Fibroblast of gingiva (primary cell): ENCODE measurements at places on chromosomes 3 and 15.
A peak's percentile ranks its signal among the peaks of the same experiment; 100 is the strongest.

- DNase-seq, result no peak
Observed at GRCh38 chr15:58522865-58523264, 91.1 kb downstream of the LIPC start.

DNA sequence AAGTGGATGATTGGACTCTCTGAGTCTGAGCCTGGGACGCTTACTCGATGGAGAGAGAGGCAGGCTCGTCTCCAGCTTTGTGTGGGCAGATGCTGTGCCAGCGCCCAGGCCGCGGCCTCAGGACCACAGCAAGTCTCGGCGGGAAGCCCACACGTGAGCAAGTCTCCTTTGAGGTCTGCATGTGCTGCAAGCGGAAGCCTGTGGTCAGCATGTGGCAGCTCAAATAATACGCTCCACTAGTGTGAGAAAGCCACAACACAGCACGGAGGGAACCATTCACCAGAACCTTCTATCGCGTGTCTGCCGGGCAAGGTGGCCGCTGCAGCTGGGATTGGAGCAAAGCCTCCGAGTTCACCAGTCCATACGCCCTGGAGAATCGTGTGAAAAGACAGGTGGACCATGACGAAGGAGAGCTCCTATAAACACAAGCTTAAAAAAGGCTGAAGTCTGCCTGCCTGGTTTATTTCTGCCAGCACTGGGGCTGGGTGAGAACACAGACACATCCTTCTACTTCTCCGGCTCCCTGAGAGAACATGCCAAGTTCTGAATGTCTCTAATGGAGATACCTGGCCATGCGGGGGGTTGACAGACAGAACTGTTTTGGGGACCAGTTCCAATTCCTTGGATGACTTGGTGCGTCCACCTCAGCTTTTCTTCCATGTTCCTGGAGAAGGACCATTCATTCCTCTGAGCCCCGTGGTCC lies 82.0 kb upstream of the LRIG1 start:
- peak; percentile 66 for DNase-seq

DNA sequence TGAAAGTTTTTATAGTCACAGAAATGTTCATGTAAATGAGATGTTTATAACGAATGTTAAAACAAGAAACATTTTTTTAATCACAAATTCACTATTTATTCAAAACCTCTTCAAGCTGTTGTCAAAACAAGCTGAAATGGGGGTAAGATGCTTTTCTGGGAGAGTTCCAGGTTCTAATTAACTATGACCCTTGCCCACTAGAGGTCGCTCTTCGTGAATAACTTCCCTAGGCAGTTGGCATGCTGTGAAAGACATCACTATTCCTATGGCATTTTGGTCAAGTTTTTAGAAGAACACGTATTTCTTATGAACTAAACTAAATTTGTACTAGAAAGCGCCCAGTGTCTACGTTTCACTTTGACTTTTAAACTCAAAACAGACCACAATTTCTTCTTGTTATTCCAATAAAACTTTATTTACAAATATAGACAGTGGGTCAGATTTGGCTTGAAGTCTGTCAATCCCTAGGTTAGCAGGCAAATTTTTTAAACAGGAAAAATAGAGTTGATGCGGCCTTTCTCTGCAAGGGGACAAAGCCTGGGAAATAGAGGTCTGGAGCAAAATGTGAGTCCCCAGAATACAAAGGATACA lies 62.8 kb upstream of the CMTM8 start:
- peak; percentile 47 for DNase-seq

DNA sequence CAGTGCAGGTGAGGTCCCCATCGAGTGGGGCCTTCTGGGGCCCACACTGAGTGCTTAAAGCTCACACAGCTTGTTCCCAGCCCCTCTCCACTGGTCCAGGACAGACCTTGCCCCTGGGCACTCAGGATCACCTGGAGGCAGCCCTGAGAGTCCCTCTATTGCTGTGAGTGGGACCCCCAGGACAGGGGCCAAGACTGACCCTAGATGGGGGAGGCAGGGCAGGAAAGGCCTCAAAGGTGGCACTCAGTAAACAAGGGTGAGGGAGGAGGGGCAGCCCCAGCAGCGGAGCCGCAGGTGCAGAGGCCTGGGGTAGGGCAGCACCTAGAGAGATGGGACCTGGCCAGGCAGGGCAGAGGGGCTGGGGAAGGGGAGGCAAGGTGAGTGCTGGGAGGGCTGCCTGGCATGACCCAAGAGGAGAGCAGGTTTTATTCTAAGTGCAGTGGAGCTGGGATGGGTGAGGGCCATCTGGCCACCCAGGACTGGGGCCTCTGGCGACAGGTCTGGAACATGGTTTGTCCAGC lies 27.9 kb downstream of the CFAP100 start:
- DNase-seq, result no peak
